Right lung (tissue), 10 donors: ENCODE measurements at places on chromosomes 5 and 9.

GRCh38 chr5:6359555-6360322, 18.6 kb downstream of the MED10 start:
- DNase-seq: no peak

GRCh38 chr5:159240301-159240870, 22.7 kb upstream of the UBLCP1 start:
- no peak for DNase-seq

DNA sequence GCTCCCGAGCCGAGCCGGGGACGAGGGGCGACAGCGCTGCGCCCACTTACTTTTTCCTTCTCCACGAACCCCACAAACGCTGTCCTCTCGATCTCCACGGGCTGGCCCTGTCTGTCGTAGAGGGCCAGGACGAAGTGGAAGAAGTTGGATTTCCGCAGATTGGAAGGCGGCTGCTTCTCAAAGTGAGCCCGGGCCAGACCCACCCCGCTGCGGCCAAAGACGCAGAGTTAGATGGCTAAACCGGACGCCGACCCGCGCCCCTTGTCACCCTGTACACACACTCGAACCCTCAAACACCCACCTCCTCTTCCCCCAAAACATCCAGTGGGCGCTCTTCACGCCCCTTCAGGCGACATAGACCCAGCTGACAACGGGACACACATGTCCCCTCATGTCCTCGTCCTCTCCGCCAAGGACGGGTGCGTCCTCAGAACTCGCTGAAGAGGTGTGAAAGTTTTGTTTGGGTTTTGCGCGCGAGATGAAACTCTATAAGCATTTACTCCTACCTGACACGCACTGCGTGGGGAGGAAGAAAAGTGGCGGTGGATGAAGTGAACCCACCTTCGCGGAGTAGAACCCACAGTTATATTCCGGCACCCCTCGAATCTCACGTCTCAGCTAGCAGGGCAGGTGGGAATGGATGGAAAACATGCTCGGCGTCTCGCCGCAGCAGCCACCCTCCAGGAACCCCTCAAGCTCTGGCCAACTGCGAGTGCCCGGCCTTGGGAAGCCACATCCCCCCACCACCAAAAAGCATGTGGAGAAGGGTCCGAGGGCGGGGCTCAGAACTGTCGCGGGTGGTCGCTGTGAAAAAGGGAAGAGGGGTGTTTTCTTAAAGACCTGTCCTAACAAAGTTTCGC, 2.6 kb downstream of the EBF1 start:
- no peak for DNase-seq

DNA sequence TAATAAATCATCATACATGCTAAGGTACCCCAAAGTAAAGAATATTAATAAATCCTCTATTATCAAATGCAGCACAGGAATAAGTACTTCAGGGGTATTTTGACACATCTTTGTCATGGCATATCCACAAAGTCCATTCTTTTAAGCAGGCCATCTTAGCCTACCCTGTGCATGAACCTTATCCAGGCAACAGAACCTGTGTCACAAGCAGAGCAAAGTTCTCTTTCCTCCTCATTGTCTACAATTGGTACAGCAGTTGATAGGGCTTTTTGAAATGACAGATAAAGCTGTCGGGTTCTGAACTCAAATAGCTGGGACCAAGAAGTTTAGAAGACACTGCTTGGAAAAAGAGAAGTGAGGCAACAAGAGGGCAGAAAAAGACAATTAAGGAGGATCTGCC, 30.8 kb upstream of the PURA start:
- no peak for DNase-seq

DNA sequence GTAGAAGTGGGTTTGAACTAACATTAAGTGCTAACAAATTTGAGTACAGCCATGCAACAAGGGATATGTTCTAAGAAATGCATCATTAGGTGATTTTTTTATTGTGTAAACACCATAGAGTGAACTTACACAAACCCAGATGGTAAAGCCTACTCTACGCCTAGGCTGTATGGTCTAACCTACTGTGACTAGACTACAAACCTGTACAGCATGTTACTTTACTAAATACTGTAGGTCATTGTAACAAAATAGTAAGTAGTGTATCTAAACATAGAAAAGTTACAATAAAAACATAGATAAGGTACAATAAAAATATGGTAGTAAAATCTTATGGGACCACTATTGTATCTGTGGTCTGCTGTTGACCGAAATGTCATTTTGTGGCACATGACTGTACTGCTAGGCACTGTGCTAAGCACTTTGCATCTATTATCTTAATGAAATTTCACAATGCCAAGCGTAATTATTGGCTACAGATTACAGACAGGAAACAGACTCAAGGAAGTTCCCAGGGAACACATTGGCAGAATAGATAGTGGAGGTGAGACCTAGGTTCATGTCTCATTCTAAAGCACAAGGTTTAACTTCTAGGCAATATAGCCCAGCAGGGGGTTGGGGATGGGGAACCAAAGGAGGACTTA, 62.7 kb downstream of the ATP10B start:
- DNase-seq: no peak

DNA sequence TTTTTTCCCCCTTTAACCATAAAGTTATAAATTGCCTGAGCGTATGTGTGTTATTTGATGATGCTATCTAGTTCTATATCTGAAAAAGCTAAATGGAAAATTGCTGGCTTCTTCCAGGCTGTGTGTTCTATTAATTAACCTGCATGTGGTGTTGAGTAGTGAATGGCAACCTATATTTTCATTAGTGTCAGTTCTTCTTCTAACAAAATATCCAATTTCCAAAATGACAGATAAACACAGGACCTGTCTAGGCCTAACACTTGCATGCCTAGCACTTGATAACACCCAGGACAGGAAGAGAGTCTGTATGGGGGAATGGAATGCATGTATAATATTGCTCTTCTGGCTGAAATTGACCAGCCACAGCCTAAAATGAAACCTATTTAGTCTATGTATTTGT, 91.7 kb downstream of the CD180 start:
- DNase-seq: no peak

DNA sequence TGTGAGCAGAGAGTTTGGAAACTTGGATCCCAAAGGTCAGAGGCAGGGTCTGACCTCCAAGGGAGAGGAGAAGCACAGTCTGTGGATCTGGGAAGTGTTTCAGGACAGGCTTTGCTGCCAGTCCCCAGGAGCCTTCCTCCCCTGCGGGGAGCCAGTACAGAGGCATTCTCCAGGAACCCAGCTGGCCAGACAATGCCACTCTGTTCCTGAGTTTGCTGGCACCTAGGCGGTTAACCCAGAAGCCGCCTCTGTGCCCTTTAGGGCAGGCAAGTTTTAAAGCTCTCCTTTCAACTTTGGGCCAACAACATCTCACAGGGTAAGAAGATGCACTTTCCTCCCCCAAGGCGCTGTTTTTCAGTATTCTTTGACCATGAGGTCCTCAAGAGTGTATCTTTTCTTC, 37.0 kb upstream of the FGF1 start:
- DNase-seq: no peak

- DNase-seq: no peak
Measured at GRCh38 chr9:27396495-27396894, 99.5 kb upstream of the EQTN start.

- DNase-seq: no peak
Measured at GRCh38 chr5:142939006-142939405, 168.8 kb downstream of the ARHGAP26 start.

GRCh38 chr5:22614486-22615094, 238.6 kb downstream of the CDH12 start:
- DNase-seq: no peak

GRCh38 chr9:26157411-26157810, 479.2 kb upstream of the TUSC1 start:
- DNase-seq: no peak

- DNase-seq: peak; percentile 69
Measured at GRCh38 chr5:142063878-142064331, 44.7 kb upstream of the NDFIP1 start.

GRCh38 chr9:110446171-110446570, 108.5 kb upstream of the TXNDC8 start:
- DNase-seq: no peak

DNA sequence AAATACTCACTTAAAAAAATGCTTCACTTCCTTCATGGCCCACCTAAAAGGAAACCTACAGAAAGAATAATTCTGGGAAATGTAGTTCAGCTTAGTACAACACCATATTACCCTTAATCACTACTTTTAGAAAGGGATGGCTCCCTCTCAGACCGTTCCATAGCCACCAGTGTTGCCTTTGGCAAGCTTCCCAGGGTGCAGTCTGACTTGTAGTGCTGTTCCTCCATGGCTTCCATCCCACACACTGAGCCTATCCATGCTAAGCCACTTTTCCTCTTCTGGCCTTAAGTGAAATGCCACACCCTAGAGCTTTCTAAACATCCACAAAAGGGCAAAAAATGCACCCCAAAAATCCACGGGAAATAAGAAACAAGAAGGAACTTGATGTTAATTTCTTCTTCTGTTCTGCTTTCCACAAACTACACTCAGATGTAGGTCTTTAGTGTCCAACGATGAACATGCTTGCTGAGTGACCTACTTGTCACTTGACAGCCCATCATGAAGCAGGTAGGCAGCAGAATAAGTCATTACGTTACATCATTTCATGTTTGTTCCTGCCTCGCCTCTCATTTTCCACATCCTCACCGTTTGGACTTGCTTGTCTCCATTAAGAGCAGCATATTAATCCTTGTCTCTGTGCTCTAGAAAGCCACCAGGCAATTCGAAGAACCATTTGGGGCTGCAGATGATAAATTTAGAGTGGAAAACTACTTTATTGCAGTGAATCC, 391.1 kb upstream of the GRAMD2B start:
- no peak for DNase-seq

DNA sequence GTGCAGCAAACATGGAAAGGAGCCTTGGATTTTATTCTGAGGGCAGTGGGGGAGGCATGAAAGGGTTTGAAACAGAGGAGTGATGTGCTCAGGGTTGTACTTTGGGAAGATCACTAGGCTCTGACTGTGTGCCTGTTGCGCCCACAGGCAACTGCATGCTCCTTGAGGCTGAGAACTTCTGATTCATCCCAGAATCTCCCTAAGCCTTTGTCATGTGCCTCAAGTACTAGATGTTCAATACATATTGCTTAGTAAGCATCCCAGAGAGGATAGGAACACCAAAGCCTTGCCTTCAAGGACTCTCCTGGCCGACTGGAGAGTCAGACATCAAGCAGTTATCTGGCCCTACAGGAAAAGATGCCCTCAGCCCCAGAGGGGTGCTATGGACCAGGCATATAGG, 54.1 kb downstream of the ARHGEF37 start:
- DNase-seq: no peak

- DNase-seq: no peak
Measured at GRCh38 chr5:134614450-134615085, 18.1 kb downstream of the SAR1B start.

DNA sequence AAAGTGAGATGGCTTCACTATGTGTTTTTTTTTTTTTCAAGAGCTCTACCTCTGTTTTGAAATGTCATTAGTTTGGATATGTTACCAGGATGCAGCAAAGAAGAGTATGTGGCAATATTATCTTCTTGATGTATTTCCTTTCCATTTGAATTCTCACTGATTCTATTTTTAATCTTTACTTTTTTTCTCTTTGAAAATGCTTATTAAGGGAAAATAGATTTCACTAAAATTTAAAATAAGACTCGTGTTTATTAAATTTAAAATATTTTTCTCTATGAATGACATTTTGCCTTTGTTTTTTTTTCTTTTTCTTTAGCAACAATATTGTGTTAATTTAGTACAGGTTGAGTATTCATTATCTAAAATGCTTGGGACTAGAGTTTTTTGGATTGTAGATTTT, 29.2 kb downstream of the TENT2 start:
- no peak for DNase-seq

DNA sequence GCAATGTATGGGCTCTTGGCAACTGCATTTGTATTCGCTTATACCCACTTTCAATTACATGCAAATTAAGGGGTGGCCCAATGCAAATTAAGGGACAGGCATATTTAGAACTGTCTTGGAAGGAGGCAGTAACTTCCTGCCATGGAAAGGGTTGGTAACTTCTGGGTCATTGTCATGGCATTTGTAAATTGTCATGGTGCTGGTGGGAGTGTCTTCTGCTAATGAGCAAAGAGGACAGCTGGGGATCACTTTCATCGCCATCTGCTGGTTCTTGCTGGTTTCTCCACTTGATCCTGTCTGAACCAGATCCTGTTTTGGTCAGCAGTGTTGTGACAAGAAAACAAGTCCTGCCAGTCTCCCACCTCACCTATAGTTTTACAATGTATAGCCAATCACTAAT, 23.3 kb upstream of the UGT3A2 start:
- DNase-seq: no peak

GRCh38 chr9:135517407-135517822, 3.8 kb upstream of the LCN1 start:
- no peak for DNase-seq

GRCh38 chr5:87243161-87243844, 24.4 kb upstream of the RASA1 start:
- DNase-seq: no peak

DNA sequence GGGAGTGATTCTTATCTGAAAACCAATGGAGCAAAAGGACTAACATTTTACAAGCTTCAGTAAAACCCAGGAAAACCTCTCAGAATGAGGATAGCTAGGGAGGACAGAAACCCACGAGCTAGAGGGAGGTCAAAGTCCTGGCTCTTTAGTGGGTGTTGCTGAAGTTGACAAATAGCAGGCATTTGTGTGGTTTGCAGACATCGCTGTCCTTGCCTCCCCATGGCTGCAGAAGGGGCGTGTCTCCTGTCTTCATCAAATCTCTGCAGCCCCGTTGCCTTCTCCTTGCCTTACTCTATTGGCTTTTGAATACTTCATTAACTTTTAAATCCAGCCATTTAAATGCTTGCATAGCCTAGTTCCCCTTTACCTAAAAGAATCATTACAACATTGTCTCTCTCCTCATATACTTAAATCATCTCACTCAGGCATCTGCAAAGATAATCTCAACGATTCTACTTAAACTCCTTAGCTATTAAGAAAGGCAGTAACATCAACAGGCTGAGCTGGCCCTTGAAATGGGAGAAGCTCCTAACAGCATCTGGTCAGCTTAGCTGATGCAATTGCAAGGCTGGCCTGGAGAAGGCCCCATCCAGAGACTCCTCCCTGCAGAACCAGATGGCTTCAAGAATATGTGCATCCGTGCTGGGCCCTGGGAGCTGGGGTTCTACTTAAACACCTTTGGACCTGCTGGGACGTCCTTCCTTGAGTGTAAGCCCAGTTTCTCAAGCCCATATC, 152.8 kb upstream of the TAS2R1 start:
- DNase-seq: no peak

DNA sequence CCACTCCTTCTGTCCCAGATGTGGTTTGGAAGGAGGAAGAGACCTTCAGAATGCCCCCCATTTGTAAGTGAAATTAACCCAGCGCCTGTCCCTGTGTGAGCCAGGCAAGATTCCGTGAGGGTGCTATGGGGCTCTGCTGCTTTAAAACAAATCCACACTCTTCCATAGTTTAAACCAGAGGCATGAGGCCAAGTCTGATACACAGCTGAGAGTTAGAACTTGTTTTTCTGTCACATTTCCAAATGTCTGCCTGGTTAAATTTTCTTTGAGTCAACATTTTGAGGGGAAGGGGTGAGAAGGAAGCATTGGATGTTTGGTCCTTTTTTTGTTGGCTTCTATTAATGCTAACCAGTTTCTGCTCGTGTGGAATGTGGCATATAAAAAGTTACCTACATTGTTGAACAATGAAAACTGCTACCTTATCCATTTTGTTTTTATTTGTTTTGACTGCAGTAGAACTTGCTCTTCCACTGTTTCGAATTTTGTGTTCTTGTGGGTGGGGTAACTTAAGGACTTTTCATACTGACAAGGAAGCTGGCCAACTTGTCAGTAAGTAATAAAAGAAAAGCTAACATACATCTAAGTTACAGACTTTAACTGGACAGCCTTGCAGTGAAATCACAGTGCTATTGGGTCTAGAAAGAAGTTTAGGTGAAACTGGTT, 12.9 kb downstream of the RGMB start:
- DNase-seq: peak; percentile 53

GRCh38 chr5:90347462-90347861, 62.1 kb downstream of the CETN3 start:
- DNase-seq: no peak
